ENCODE measurements at places on chromosomes 16 and 17.
A peak's percentile ranks its signal among the peaks of the same experiment; 100 is the strongest.

DNA sequence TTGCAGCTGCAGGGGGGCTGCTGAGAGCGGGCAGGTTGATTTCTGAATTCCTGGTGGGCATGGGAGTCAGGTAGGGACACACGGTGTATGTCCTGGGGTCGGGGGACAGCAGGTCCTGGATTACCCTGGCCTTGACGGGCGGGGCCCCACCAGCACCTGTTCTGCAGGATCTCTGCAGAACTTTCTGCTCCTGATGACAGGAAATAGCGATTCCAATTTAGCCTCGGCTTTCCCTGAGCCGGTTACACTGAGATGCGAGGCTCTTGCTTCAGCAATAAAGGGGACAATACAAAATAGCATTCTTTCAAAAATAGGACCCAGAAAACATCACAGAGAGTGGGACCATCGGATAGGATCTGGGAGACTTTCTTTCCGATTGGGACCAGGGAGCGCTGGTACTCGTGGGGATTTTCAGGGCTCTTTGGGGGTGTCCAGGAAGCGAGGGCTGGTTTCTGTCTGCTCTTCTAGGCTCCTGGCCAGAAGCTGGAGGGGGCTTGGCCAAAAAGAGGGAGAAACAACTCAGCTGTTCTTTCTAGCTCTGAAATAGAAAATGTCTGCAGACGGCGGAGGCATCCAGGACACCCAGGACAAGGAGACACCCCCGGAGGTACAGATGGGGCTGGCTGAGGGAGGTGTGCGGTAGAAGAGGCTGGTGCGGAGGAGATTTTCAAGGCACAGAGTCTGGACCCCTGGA, 642 bp downstream of the ZNF205 start:
- DNase-seq, result no peak

DNA sequence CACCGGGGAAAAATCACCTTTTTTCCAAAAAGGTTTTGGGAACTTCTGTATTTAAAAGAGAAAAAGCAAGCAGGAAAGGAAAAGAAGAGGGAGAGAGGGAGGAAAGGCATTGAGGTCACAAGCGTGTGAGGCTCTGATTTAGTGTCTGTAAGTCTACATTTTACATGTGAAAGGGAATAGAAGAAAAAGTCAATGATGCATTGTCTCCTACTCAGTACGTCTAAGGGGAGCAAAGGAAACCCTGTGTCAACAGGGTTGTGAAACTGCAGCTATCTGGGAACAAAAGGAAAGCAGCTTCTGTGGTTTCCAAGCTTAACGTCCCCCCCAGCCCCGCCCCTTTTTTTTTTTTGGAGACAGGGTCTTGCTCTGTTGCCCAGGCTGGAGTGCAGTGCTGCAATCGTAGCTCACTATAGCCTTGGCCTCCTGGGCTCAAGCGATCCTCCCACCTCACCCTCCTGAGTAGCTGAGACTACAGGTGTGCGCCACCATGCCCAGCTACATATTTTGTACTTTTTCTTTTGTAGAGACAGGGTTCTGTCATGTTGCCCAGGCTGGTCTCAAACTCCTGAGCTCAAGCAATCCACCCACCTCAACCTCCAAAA, 1.8 kb upstream of the CDC42EP4 start:
- no peak for DNase-seq

DNA sequence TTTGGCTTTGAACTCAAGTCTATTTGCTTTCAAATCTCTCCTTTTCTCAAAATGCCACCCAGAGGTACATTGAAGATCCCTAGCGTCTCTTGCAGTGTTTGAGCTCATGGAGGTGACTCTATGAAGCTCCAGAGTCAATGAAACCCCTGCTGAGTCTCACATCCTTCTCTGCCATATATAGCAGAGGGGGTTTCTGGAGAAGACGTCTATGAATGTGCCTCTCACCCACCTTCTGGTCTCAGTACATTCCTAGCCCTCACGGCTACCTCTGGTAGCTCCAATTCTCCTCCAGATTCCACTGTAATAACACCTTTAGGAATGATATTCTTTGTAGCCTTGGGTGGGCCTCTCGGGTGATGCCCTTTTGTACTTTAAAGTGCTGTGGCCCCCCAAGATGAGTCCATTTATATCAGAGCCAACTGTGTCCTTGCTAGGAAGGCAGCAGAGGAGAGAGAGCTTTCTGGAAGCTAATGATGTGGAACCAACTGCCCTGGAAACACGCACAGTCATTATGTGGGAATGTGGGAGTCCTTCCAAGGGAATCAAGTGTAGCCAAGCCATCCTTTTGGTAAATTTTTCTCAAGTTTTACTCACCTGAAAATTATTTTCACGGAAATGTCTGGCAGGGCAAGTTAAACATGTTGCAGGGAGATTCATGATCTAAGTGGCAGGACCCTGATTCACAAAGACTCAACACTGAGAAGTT, 123.4 kb downstream of the ASIC2 start:
- no peak for DNase-seq

DNA sequence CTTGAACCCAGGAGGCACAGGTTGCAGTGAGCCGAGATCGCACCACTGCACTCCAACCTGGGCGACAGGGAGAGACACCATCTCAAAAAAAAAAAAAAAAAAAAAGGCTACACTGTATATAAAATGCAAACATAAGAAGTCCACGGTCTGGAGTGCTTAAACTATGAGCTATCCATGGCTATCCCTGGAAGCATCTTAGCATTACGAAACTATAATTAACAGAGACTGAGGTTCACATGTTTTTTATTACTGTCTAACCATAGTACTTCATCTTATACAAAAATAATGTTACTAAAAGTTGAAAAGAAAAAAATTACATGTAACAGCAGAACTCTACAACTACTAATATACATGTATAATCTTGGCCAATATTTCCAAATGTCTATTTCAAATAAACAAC, 32.8 kb downstream of the HELZ start:
- peak; percentile 48 for DNase-seq

DNA sequence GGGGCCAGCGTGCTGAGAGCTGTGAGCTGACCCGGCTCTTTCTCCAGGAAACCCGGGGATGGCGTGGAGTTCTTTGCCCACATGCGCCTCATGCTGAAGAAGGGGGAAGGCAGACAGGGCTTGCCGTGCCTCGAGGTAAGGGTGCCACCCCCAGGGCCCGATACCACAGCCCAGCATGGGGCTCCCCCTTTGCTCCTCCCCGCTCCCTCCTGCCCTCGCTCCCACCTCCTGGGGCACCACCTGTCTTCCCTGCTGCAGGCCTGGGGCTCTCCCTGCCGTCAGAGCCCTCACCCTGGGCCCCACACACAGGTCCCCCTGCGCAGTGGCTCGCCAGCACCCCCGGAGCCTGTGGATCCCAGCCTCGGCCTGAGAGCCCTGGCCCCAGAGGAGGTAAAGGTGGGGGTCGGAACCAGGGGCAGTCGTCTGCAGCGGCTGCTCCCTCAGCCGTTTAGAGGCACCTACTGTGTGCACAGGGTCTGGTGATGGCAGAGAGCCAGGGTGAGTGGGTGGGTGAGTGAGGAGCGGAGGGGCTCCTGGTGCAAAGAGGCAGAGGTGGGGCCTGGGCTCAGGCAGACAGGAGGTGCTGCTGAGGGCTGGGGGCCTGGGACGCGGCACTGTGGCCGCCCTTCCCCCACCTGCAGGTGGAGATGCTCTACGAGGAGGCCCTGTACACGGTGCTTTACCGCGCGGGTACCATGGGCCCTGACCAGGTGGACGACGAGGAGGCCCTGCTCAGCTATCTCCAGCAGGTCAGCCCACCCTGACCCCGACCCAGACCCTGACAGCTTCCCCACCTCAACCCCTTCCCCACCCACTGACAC, 5.6 kb downstream of the BAIAP3 start:
- DNase-seq, result no peak

DNA sequence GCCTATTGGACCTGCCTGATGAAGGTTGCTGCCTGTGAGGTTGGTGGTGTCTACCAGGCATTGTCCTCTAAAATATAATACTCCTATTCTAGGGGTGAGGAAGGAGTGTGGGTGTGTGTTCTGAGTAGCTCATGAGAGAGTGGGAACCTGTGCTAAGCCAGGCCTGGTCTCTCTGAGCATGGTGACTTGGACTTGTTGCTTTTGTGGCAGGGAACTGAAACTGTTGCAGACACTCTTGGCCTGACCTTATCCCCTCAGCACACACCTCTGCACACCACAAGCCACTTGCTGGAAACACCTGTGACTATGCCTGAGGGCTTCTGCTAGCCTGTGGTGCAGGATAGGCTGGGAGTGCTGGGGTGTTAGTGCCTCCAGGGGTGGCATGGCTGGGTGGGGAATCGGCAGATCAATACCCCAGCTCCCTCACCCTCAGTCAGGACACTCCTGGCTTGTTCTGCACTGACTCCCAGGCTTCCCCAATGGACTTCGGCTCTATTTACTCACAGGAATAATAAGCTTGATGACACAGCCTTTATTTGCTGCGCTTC, 29.9 kb downstream of the PLCG2 start:
- no peak for DNase-seq

- DNase-seq, result no peak
Observed at GRCh38 chr16:69064764-69065313, 40.6 kb upstream of the HAS3 start.

GRCh38 chr16:59039066-59039720, 305.1 kb upstream of the GOT2 start:
- DNase-seq, result no peak

- no peak for DNase-seq
Observed at GRCh38 chr17:46027976-46028325, 28.9 kb downstream of the STH start.

DNA sequence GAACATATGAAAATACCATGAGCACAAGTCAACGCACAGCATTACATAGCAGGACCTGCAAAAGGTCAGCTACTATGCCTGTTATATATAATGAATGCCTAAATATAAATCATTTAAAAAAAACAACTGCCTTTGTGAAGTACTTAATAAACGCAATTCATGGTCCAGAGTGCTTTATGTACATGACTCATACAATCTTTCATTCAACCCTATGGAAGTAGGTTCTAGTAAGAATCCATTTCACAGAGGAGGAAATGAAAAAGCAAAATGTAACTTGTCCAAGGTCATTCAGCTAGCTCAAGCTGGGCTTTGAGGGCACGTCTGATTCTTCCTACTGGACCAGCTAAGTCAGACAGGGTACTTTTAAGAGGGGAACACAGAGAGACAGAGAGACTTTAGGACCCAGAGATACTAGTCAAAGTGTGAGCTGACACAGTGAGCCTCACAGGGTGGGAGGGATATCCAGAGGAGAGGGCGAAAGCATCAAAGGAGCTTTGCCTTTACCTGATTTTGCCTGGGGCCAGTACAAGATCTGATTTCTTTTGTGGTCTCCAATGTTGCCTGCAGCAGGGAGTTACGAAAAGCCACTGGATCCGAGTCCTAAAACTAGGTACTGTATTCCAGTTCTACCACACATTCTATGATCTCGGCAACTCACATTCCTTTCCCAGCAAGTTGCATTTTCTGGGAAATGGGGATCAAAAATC, 83.4 kb upstream of the ZFHX3 start:
- DNase-seq, result no peak

GRCh38 chr17:65430209-65430833, 131.1 kb downstream of the AXIN2 start:
- DNase-seq, result no peak

GRCh38 chr17:6394055-6394606, 40.8 kb downstream of the AIPL1 start:
- DNase-seq, result no peak

GRCh38 chr17:66444031-66444430, 141.6 kb downstream of the PRKCA start:
- no peak for DNase-seq

- DNase-seq, result peak; percentile 36
Observed at GRCh38 chr16:74667255-74667700, 601 bp upstream of the RFWD3 start.

GRCh38 chr16:69193855-69194254, 6.9 kb downstream of the SNTB2 start:
- no peak for DNase-seq

- DNase-seq, result no peak
Observed at GRCh38 chr17:45848405-45848804, 3.7 kb downstream of the SPPL2C start.

DNA sequence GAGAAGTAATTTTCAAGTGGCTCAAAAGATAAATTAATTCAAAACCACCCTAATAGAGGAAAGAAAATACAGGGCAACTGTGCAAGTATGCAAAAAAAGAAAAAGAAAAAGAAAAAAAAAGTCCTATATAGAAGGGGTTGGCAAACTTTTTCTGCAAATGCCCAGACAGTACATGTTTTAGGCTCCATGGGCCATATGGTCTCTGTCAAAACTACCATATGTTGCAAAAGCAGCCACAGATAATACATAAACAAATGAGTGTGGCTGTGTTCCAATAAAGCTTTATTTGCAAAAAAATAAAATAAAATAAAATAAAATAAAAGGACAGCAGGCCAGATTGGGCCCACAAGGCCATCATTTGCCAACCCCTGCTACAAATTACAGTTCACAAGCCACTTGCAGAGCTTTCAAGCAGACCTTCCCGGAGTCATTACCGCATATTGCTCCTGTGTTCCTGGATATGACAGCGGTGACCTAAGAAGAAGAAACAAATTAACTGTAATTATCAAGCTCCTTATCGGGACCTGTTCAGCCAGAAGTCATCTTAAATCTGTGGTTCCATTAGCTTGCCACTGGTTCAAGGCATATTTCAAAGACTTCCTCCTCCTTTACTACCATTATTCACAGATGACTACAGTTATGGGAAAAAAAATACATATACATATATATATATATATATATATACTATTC, 15.9 kb downstream of the ZC3H7A start:
- DNase-seq, result peak; percentile 66

DNA sequence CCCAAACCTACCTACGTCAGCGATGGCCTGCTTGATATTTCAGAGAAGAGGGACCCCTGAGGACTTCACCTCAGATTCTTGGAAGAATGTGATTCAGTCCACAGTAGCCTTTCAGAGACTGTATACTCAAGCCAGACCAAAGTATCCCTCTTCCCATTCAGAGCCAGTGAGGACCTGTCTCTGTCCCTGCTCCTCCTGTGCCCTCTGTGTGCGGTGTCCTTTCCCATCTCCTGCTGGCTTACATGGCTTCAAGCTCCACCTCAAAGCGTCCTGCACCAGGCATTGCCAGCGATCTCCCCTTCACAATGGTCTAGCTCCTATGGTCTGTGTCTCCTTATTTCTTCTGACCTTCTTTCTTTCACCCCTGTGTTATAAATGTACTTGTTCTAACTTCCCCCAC, 39.5 kb upstream of the HLF start:
- no peak for DNase-seq

- no peak for DNase-seq
Observed at GRCh38 chr17:4433515-4434031, at the start of gene SPNS3. Gene SPNS3 (plus strand): TSS chr17:4433940. CDS start chr17:4433968, 28 bp downstream.

GRCh38 chr17:21034340-21035235, 8.2 kb downstream of the USP22 start:
- peak; percentile 76 for DNase-seq

Data from amniotic epithelial cell (primary cell).